H7 (cell line): ENCODE measurements at places on chromosomes 2 and 18.

DNA sequence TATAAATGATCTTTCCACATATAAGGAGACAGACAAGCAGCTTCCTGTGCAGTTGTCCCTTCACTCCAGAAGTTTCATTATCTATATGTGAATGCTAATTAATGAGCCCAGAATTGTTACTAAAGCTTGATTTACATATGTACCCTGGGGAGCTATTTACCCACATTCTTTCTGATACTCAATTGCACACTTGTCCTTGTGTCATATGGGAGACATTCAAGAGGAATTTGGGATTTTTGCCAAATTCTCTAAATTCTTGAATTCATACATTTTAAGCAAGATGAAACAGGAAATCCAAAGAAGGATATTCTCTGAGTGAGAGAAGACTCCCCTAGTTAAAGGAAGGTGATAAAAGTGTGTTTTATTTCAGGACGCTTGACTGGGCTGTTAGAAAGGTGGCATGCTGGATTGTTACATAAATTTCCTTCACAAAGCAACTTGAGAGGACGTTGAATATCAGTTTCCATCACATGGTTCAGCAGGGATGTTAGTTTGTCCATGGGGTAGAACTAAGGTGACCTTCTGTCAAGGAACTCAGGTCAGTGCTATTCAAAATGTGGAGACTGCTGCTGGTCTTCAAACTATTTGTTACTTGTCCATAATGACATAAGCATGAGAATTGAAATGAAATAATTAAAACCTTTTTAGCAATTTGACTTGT is 368.2 kb downstream of the IRS1 start:
- no peak for DNase-seq

- peak; percentile 68 for DNase-seq
Observed at GRCh38 chr2:241456546-241456945, 51.8 kb downstream of the STK25 start.

- no peak for DNase-seq
Observed at GRCh38 chr2:129006135-129006886, 687.6 kb upstream of the HS6ST1 start.

- no peak for DNase-seq
Observed at GRCh38 chr2:71669628-71670429, 216.5 kb downstream of the DYSF start.

DNA sequence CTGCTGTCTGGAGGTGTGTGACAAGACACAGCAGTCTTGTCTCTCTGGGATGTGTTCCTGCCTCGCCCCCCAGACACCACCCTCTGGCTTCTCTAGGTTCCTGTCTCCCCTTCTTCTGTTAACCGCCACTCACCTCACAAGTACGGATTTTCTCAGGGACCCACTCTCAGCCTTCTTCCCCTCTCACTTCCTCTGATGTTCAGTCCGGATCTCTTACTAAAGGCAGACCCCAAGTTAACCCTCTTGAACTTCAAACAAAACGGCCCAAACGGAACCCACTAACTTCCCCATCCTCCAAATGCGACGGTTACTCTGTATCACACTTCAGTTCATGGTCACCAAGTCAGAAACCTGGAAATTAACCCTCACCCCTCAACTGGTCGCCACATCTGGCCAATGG is 32.0 kb downstream of the B4GALT6 start:
- DNase-seq: no peak

GRCh38 chr2:200761266-200761665 is 50.4 kb upstream of the BZW1 start:
- DNase-seq: no peak

DNA sequence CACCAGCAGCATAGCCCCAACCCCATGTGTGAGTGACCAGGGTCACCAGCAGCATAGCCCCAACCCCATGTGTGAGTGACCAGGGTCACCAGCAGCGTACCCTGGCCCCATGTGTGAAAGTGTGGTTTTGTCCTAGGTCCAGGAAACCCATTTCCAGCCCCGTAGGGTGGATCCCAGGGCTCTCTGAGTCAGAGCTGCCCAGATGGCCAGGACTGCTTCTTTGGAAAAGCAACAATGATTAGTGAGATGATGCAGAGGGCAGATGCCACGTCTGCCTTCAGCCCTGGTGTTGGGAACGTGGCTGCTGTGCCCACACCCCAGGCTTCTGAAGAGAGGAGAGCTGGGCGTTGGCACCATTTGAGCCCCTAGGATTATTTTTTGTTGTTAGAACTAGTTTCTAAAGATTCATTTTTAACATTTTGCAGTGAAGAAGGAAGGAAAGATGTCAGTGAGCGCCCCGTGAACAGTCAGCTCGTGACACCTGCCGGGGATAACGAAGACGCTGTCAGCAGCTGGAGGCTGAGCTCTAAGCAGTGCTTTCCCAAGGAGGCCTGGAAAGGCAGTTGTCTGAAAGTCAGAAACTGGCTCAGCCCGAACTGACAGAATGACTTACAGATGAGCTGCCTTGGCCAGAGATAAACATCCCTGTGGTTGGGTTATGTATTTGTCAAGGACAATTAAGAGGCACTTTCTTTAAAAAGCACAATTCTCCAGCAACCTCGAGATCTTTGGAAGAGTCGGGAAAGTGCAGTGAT is 32.1 kb upstream of the KCNG2 start:
- DNase-seq: no peak

- DNase-seq: peak; percentile 41
Observed at GRCh38 chr2:240292035-240292574, 143.4 kb upstream of the GPC1 start.

- no peak for DNase-seq
Observed at GRCh38 chr2:156430236-156430979, 5.8 kb upstream of the GPD2 start.
